ENCODE measurements at places on chromosomes 1 and 21. TPM values are rescaled to one million over a fixed set of nuclear protein-coding genes. Genes with fewer than 3 reads are reported as not detected.
A peak's percentile ranks its signal among the peaks of the same experiment; 100 is the strongest.

Gene DHDDS
- 46.5 TPM for total RNA-seq

Gene GSTM2
- 75.6 TPM for total RNA-seq

- no peaks in the 10 kb centered on the region for H3K36me3 ChIP-seq
- H3K4me3 ChIP-seq = no peak overlapping the region
- no peaks in the 10 kb centered on the region for H3K27me3 ChIP-seq
- H3K4me1 ChIP-seq = peaks cover 15% of the 10 kb centered on the region
- H3K27ac ChIP-seq = no peak overlapping the region
Observed at GRCh38 chr1:224085421-224086108, 28.3 kb upstream of the FBXO28 start.

- no peak overlapping the region for H3K27ac ChIP-seq
- no peak for DNase-seq
- H3K4me1 ChIP-seq = peaks cover 18% of the 10 kb centered on the region
- H3K36me3 ChIP-seq = no peaks in the 10 kb centered on the region
Observed at GRCh38 chr1:41469706-41470105, 14.8 kb downstream of the EDN2 start.

- no peak overlapping the region for H3K4me3 ChIP-seq
- no peak for DNase-seq
- peaks cover 36% of the 10 kb centered on the region for H3K36me3 ChIP-seq
- no peaks in the 10 kb centered on the region for H3K27me3 ChIP-seq
- H3K4me1 ChIP-seq = no peaks in the 10 kb centered on the region
- H3K27ac ChIP-seq = no peak overlapping the region
Observed at GRCh38 chr1:202915146-202915545, 11.9 kb downstream of the KLHL12 start.

DNA sequence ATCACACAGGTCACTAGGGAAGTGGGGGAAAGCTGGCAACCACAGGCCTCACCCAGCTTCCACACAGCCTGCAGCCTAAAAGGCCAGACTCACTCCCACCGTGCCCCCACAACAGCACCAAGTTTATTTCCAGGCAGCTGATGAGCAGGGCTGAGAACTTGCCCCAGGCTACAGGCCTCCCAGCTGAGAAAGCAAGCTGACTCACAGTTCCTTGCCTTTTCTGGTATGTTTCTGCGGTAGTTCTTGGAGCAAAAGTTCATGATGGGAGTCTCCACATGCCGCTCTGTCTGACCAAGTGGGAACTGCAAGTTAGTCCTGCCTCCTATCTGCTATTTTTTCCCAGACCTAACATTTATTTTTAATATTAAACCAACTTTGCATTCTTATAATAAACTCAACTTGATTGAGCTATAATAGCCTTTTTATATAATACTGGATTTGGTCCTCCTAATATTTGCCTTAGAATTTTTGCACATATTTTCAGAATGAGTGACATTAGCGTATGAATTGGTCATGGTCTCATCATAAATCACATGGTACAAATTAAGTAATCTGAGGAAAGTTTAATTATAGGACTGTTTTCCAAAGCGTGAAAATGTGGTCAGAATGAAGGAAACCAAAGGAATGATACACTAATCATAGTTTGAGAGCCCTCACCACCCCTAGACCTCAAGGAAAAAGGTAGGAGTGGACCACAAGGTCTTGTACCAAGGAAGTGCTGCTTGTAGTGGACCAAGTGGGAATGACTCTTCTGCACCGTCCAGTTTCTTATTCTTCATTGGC, 30.7 kb downstream of the RPAP2 start:
- H3K36me3 ChIP-seq = peaks cover 64% of the 10 kb centered on the region
- H3K4me3 ChIP-seq = no peak overlapping the region
- H3K27me3 ChIP-seq = no peaks in the 10 kb centered on the region
- no peaks in the 10 kb centered on the region for H3K4me1 ChIP-seq
- H3K27ac ChIP-seq = no peak overlapping the region

DNA sequence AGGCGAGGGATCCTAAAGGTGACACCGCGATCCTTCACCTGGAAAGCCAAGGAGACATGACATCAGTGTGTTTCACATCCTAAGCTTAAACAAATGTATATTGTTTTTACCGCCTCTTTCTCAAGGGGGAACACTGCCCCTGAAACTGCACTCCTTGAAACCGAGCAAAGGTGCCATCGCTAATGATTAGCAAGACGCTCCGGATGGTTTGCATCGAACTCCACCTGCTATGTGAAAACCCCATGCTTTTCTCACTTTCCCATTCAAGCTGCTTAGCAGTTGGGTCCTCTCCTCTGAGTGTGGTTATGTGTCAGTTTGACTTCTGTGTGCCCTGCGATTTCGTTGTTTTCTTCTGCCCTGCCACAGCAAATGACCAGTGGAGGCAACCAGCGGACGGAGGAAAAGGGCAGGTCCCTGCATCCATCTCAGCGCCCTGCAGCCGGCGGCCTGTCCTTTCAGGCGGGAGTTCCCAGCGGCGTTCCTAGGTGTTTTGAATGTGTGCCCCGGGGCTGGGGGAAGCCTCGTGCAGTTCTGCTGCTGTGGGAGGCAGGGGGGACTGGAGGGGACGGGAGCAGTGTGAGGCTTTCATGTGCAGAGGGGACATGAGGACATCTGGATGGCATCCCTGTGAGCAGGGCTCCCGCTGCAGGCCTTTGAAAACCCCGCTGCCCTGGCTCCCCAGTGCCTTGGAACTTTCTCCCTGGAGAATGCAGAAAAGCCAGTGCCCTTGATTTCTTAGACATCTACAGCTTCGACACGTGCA, 16.1 kb downstream of the ZBTB18 start:
- H3K4me1 ChIP-seq = peaks cover 6% of the 10 kb centered on the region
- no peak for DNase-seq
- no peaks in the 10 kb centered on the region for H3K36me3 ChIP-seq
- peaks cover under 1% of the 10 kb centered on the region for H3K27me3 ChIP-seq

GRCh38 chr1:44802306-44803061, 2.3 kb downstream of the PLK3 start:
- peaks cover 21% of the 10 kb centered on the region for H3K4me1 ChIP-seq
- peak overlapping the region; percentile 91 for H3K4me3 ChIP-seq
- DNase-seq = no peak
- peak overlapping the region; percentile 69 for H3K27ac ChIP-seq

DNA sequence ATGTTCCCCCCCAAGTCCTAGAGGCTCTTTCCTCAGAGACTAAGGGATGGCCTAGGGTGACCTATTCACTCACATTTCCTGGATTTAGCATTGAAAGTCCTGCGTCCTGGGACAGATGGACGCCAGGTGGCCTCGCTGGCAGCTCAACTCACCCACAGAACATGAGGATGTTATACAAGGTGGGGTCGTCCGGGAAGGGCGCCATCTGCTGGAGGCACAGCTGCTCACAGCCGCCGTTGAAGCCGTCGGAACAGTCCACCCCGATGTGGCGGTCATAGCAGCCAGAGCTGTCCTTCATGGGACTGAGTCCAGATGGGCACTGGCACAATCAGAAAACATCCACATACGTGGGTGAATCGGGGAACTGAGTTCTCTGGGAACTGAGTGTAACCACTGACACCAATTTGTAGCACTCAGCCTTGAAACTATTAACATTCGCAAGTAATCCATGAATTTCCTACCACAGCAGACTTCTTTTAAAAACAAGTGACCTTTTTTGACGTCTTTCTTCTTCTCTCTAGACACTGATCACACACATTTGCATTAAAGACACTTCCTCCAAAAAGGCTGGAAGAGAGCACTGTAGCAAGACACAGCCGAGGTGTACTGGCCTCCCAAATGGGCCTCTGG, 215.4 kb downstream of the ASTN1 start:
- no peak overlapping the region for H3K4me3 ChIP-seq
- DNase-seq = peak; percentile 75
- H3K4me1 ChIP-seq = peaks cover 9% of the 10 kb centered on the region
- H3K27ac ChIP-seq = no peak overlapping the region

Measured in type B pancreatic cell (in vitro differentiated cells).